ENCODE measurements at places on chromosomes 2 and 18.
A peak's percentile ranks its signal among the peaks of the same experiment; 100 is the strongest.

GRCh38 chr2:189952536-189953109 is 109.9 kb downstream of the MSTN start:
- DNase-seq = no peak

- no peak for DNase-seq
Observed at GRCh38 chr2:205527801-205528200, 154.5 kb upstream of the NRP2 start.

GRCh38 chr2:72973566-72974435 is 56.5 kb downstream of the EMX1 start:
- peak; percentile 21 for DNase-seq

- no peak for DNase-seq
Observed at GRCh38 chr2:20650393-20650876, 463 bp downstream of the HS1BP3 start.

DNA sequence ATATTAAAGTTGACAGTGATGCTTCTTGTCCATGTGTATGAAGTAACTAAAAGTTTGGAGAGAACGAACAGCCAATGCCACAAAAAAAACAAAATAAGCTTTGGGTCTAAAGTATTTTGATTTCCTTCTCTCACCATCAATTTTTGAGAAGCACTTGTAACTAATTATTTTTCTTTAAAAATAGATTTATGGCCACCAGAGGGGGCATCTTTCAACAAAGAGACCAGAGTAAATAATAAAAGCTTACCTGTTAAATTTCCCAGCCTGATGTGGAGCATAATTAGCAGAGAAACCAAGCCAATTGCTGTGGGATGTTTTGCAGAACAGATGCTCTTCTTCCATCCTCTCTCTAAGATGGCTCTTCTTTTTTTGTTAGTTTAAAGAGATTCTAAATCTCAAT is 29.0 kb downstream of the LINC00305 start:
- no peak for DNase-seq

- no peak for DNase-seq
Observed at GRCh38 chr2:144382849-144383248, 137.1 kb downstream of the ZEB2 start.

DNA sequence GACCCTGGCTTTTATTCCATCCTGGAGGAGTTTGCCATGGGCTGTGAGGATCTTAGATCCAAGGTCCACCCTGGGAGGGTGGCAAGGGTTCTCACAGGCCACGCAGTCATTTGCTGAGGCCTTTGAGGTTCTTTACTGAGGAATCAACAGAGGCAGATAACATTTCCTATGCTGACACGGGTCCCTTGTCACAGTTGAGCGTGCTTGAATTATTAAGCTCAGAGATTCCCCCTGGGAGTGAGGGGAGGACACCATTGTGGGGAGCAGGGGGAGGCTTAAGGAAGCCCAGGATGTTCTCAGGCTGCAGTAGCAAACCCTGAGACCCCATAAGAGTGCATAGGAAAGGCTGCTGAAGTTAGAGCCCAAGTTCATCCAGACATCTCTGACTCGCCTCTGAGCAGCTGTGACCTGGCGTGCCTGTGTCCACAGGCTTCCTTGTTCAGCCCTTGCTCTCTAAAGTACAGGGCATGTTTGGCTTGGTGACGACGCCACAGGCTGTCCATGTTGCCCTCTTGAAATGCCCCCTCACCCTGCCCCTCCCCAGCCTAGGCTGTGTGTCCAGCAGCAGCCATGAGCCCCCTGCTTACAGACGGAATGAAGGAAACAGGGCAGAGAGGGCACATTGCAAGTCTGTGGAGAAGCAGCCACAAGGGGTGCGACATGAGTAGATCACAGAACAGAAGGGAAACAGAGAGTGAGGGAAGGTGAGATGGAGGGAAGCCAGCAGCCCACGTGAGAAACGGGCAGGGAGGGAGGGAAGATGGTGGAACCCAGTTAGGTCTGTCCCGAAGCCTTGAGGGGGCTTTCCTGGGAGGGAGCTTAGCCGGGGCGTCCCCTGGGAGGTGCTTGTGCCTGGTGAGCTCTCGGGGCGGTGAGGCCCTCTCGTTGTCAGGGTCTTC is 34.0 kb downstream of the NAPG start:
- peak; percentile 15 for DNase-seq

GRCh38 chr2:99554238-99554637 is 64.4 kb upstream of the REV1 start:
- DNase-seq = no peak

GRCh38 chr2:240203031-240203787 is 62.8 kb upstream of the OTOS start:
- DNase-seq = no peak

DNA sequence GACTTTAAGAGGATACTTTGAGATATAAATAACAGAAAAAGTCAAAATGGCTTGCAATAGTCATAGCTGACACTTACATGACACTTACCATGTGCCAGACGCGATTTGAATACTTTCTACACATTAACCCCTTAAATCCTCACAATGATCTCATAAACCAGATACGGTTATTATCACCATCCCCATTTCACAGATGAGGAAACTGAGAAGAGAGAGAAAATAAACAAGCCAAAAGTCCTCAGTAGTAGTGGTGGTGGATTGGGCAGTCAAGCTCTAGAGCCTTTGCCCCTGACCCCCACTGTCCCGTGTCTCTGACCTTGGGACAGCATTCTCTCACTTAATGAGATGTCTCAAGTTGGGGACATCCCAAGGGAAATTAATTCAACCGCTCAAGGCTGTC is 105.2 kb upstream of the TAF1B start:
- DNase-seq = no peak

DNA sequence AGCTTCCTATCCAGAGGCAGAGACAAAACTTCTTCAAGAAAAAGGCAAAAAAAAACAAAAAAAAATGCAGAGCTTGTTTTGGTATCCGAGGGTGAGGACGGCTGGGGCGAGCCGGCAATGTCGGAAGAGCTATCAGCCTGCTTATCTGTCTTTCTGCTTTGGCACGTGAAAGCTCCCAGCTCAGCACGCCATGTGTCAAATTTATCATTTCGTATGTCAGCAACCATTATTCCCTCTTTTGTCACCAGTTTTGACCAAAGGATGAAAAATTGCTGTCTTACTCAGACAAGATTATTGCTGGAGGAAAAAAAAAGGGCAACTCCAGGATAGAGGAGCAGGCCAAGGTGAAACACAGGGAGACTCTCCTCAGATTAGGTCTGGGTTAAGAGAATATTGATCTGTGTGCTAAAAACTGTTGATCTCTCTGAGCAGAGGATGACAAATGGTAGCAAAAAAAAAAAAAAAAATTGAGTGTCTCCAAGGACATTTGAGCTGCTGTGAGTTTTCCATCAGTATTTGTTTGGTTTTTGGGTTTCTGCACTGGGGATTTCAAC is 532.0 kb upstream of the POU3F3 start:
- no peak for DNase-seq

GRCh38 chr2:186772579-186772978 is 76.4 kb downstream of the ZSWIM2 start:
- DNase-seq = no peak

GRCh38 chr2:240252191-240252871 is 111.9 kb upstream of the OTOS start:
- DNase-seq = no peak

Measured in memory B cell (primary cell).